ENCODE measurements at places on chromosomes 2 and 18.

DNA sequence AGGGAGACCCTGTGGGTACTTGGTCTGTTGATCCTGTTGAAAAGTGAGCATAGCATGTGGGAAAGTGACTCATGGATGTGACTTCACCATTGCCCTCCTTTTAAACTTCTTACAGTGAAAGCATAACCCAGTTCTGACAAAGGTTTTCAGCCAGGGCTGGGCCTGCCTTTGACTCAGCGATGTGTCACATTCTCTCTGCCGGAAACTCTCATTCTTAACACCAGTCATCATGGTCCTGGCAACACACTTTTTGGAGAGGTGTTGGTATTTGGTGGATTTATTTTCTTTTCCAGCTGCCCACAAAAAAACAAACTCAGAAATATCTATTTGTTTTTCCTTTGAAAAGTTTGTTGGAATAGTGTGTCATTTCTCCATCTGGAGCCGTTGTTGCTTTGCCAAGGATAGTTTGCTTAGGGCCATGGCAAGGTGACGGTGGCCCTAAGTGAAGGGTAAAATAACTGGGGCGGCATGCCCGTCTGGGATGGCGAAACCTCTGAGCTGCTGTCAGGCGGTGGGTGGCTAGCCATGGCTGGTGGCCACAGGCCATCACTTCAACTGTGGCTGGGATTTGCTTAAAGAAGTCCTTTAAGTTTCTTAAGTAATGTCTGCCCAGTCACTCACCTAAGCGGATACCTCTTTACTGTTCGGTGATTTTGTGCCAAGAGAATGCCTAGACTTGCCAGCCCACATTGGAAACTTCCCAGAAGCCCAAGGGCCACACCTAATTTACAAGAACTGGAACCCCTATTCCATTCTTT is 123.3 kb downstream of the LTBP1 start:
- peak; percentile 77 for DNase-seq

GRCh38 chr18:24559526-24559925 is 99.1 kb downstream of the HRH4 start:
- DNase-seq, result no peak

GRCh38 chr18:13260197-13260934 is 41.8 kb downstream of the LDLRAD4 start:
- peak; percentile 20 for DNase-seq

GRCh38 chr2:149799013-149799705 is 211.6 kb upstream of the MMADHC start:
- DNase-seq, result no peak

- no peak for DNase-seq
These were observed 53.4 kb upstream of the ACSL3 start for GRCh38 chr2:222807431-222807830.

- DNase-seq, result no peak
These were observed 33.3 kb downstream of the NDUFA10 start for GRCh38 chr2:239991689-239992314.

DNA sequence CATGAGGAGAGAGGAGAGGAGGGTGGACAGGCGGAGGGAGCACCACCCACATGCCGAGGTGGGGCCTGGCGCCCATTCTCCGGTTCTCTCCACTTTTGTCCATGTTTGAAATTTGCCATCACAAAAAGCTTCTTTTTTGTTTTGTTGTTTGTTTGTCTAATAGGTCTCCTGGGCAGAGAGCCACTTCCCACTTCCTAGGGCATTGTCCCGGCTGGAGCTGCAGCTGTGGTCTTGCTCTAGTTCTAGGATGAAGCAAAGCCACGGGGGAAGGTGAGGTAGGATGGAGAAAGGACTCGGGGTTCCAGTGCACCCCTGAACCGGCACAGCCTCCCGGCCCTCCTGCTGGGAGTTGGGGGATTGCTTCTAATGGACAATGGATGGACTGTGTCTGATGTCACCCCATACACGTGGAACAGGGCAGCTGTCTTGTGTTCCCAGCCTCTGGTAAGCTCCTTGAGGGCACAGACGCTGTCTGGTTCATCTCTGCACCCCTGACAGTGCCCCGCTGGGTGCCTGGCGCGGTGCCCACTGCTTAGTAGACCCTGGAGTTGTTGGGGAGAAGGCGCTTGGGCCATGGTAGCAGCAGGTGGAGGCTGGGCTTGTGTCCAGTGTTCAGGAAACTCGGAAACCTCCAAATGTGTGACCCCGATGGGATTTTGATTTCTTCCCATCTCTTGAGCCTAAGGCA is 278.4 kb downstream of the NDUFA10 start:
- no peak for DNase-seq

- DNase-seq, result no peak
These were observed 119.7 kb upstream of the KLF7 start for GRCh38 chr2:207285473-207285815.

DNA sequence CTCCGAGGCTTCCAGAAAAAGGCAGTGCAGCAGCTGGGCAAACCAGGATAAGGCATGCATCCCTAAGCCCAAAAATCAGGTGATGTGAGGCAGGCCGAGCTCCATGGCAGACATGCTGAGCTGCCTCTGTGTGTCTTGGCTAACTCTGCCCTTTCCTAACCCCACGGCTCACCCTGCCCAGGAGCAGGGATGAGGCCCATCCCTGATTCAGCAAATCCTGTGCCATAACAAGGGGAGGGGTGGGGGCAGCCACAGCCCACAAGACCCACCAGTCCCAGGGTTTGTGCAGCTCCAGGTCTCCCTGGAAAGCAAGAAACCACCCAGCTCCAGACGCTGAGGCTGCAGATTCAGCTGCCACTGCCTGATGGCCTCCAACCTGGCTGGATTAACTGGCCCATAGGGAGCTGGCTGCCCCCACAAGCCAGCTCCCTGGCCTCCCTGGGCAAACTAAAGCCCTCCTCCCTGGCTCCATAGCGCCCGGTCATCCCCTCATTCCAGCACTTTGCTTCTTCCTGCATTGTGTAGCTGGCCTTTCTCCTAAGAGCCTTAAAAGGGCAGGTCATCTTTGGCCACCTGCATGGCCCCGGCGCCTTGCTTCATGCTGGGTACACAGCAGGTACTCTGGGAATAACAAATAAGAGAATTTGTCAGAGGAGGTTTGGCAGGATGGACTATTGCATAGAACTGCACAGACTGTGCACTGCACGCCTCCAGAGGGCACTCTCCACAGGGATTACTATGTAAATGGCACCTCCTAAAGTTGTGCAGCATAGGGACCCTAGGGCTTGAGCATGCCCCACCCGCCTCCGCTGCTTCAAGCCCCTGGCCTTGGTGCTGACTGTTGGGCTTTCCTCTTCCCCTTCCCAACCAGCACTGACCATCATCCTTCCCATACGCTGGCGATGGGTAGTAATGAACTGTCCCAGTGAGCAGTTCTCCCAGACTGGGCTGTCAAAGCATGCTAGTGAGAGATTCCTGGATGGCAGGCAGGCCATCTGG is 10.7 kb downstream of the STEAP3 start:
- no peak for DNase-seq

DNA sequence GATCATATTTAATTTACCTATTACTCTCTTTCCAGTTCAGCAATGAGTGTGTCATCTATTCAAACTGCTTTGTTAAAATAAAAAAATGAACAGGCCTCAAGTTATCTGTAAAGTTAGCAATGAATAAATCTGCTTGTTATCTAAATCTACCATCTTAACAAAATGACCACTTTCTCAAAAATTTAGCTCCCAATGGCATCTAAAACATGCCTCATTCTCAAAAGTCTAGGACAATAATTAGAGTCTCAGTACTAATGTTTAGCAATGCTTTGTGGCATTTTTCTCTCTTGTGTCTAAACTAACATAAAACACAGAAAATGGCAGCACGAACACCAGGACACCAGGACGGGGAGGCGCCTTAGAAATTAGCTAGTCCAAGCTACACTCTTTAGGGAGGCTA is 3.6 kb upstream of the ASAP2 start:
- no peak for DNase-seq

- peak; percentile 4 for DNase-seq
These were observed 13.7 kb downstream of the FBLN7 start for GRCh38 chr2:112151701-112152440.

- no peak for DNase-seq
These were observed 311.4 kb downstream of the CTNNA2 start for GRCh38 chr2:79824086-79824786.

DNA sequence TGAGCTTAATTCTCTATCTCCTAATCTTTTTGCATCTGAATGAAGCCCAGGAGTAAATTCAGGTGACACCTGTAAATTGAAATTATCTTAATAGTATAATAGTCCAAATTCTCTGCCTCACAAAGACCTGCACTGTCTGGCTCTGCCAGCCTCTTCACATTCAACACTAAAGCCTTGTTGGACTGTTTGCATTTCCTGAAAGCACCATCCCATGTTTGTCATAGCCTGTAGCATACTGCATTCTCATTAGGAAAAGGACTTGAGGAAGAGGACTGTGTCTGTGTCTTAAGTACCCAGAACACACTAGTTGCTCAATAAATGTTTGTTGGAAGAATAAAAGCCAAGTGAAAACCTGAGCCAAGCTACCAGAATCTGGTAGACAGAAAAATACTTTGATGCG is 42.9 kb upstream of the GRHL1 start:
- DNase-seq, result no peak

GRCh38 chr2:147352264-147353071 is 492.4 kb upstream of the ACVR2A start:
- DNase-seq, result no peak

- DNase-seq, result no peak
These were observed 55.1 kb upstream of the ACVR2A start for GRCh38 chr2:147789720-147790119.

- DNase-seq, result no peak
These were observed 1683.2 kb upstream of the SLC39A10 start for GRCh38 chr2:193973781-193974180.

DNA sequence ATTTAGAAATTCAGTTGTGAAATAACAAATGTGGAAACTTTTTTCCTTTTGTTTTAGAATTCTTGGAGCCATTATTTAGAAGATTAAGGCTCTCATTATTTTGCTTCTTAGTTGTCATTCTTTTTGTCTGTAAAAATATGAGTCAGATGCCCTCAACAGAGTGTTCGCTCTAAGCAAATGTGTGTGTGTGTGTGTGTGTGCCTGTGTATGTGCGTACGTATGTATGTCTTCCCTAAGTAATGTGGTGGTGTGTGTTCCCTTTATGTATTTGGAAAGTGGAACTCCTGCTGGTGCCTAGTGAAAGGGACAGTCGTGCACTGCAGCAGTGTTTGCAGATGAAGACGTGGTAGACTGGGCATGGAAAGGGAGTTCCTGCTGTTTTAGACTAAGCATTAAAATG is 27.5 kb downstream of the ZNF407 start:
- no peak for DNase-seq

GRCh38 chr18:74234326-74235171 is 57.2 kb downstream of the CYB5A start:
- DNase-seq, result no peak

GRCh38 chr2:120360307-120360855 is 14.4 kb downstream of the INHBB start:
- no peak for DNase-seq

- DNase-seq, result no peak
These were observed 80.3 kb upstream of the ARL4C start for GRCh38 chr2:234577191-234577590.

DNA sequence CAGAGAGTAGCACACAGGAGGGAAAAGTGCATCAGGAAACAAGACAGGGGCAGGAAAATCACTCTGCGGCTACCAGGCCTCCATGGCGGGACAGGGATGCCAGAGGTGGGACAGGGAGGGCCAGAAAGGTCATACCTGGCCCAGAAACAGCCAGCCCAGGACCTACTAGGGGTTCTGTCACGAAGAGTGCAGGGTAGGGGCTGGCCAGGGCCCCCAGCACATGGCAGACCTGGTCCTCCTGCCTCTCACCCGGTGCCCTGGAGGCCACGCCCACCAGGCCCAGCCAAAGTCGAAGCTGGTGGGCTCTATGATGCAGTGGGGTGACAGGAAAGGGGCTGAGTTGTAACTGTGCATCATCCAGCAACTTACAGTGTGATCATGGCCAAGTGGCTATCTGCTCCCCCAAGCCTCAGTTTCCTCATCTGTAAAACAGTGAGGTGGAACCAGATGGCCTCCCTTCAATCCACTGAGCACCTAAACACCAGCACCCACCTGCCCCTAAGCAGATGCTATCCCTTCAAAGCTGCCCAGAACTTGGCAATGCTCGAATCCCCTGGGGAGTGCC is 10.6 kb downstream of the CYP26B1 start:
- DNase-seq, result no peak

- DNase-seq, result no peak
These were observed 25.6 kb upstream of the LDLRAD4 start for GRCh38 chr18:13192970-13193369.

Data from activated CD4-positive, alpha-beta memory T cell treated with anti-CD3 and anti-CD28 coated beads for 36 hours (primary cell).